ENCODE measurements at places on chromosomes 12 and 14.

DNA sequence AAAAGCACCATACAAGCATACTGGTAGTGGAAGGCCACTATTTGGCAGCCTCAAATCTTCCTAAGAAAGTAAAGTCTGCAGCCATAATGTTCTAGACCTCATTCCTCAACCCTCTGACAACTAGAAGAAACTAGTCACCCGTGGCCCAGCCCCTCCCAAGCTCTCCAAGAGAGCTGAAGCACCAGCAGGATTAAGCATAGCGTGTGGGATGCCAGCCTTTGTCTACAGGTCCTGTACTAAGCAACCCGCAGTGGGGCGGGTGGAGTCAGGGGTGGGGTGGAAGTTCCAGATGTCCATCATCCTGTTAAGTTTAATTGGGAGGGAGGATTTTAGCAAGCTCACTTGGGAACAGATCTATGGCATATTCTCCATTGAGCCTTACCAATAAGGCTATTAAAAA is 14.2 kb downstream of the SLC11A2 start:
- no peak for DNase-seq

DNA sequence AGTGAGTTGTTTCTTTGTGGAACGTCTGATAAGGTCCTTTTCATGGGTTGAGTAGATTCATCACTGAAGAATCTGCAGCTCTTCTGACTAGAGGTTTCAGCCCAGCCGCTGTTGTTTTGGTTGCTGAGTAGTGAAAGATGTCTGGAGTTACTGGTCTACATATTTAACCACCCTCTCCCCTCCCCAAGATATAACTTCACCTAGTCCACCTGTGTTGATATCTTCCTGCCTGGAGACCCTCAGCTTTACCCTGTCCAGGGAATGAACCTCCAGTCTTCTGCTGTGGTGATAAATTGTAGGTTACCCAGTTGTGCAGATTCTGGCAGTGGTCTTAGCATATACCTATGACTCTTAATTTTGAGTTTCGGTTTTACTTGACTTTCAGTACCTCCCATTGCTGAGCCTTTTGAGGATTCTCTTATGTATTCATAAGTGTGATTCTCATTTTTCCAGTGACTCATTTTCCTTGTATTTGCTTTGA is 62.9 kb downstream of the CCDC91 start:
- no peak for DNase-seq

DNA sequence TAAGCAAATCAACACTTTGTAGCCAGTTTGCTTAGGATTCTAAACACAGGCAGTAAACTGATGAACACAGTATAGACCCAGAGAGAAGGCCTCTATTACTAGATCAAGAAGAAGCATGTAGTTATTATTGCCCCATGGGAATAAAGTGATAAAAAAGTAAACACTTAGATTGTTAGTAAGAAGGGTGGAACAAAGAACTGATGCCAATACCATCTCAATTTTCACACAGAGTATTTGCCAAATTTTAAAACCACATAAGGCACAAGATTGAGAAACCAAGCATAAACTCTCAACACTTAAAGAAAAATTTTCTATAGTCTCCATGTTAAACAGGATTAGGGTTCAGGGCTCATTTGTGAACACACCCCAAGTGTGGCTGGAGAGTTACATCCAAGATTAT is 77.0 kb upstream of the SYT1 start:
- DNase-seq, result no peak

- no peak for DNase-seq
Observed at GRCh38 chr12:20376984-20377383, 8.6 kb downstream of the PDE3A start.

DNA sequence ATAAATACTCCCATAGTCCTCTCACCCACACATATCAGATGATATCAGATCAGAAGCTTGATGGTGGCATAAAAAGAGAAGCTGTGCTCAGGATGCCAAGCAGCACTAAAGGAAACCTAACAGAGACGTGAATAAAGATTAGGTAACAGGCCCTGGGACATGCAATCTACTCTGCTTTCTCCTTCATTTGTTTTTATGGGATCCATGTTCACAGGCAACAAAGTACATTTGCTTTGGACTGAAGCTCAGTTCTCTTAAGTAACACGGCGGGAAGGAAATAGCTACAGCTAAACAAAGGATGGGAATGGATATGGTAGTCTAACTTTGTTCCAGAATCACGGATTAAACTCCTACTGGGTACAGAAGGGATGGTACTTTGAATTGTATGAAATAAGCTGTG is 119.5 kb downstream of the TTC7B start:
- DNase-seq, result no peak

DNA sequence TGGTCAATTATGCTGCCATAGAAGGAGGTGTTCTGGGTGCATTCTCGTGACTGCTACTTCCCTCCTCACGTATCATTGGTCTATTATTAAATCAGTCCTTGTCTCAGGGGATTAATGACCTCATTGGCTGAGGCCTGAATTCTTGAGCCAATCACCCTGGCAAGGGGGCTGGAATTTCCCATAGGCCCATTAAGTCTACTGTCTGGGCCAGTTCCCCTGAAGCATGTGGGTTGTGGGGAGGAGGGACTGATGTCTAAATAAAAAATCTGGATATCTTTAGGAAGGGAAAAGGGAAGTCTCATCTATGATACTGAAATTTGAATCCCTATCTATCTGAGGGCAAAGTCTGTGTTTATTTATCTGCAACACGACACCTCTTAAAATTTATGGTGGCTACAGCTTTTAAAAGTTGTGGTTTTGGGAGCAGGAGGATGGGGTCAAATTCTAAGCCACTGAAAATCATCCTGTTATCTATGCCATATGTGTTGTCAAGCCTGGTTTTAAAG is 71.9 kb downstream of the DYRK2 start:
- no peak for DNase-seq

DNA sequence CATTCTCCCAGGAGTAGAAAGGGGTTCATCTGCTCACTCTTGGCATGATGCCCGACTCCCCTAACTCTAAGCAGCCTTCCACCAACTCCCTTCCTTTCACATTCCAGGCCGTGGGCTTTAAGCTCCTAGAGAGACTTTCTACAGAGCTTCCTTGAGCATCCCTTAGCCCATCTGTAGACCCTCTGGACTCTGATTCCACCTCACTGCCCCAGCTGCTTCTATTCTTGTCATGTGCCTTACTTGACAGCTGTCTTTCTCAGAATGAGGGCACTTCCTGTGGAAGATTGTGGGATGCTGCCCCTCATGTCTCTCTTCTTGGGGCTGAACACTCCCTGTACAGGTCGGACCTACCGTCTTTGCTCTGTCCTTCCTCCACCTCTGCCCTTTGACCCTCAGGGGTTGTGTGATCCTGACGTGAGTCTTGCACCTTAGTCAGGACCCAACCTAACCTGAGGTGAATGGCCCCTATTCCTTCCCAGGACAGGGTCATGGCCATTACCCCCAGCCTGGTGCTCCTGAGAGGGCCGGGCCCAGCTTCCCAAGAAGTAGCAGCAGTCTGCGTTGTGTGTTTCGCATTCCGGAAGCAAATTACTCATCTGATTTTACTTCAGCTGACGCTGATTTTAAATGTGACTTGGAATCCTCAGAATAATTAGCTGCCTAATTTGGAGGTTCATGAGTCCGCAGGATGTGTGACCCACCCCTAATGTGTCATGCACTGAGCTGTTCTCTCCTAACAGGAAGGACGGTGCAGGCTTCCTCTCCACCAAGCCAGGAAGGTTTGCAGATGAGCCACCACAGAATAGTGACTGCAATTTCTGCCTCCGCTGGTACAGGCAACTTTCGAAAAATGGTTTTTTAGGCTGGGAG is 2.7 kb upstream of the GALNT6 start:
- peak; percentile 48 for DNase-seq

DNA sequence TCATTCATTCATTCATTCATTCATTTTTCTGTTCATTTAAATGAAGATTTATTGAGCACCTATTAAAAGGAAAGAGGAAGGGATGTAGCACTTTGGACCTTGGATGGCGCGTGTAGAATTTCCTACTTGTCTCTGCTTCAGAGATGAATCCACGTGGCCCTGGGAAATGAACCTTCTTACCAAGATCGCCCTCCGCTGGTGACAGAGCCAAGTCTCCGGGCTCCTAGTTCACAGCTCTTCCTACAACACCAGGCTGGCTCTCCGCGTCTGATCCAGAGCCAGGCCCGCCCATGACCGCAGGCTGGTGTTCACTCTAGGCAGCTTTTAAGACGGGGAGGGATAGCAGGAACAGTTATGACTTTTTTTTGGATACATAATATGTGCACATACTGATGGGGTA is 70.9 kb upstream of the PIWIL1 start:
- no peak for DNase-seq

DNA sequence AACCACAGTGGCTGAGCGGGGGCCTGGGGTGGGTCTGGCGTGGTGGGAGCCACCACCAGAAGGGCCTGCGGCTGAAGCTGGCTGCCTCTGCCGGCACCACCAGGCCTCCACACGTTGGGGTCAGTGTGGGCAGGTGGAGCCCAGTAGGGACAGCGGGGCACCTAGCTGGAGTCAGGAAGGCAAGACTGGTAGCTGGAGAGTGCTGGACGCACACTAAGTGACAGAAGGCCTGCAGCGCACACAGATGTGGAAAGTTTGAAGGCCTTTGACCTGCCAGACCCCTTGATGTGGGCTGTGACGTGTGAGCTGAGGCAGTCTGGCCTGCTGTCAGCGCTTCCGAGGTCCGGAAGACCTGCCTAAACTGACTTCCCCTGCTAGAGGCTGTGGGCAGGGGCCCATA is 26.3 kb downstream of the RIN3 start:
- no peak for DNase-seq

DNA sequence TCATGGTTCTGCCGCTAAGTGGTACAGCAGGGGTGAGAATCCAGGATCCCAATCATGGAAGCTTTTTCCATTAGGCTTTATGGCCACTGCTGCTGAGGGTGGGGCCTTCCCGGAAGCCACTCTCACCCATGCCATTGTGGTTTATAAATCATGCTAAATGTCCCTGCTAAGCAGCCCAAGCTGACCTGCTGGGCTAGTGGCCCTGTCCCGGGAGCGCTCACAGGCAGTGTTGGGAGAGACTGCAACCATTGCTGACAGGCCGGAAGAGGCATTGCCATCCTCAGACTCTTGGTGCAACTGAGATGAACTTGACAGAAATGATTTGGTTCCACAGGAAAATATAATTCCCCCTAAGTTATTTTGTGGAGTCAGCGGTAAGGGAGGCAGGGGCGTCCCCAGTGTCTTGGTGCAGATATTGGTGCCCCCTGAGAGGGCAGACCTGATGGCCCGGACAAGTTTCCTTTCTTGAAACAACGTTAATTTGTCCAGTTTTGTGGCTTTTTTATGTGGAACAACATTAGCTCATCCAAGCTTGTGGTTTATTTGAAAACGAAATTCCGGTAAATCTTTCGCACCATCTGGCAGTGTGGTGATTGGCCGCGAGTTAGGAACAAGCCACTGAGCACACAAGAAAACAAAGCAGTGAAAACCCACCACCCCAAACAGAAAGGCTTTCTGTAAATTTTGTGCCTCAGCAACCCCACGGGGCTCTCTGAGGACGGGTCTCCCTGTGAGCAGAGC is 82.3 kb downstream of the SSPN start:
- no peak for DNase-seq

GRCh38 chr14:68518166-68518565 is 274.7 kb downstream of the ZFP36L1 start:
- DNase-seq, result no peak

DNA sequence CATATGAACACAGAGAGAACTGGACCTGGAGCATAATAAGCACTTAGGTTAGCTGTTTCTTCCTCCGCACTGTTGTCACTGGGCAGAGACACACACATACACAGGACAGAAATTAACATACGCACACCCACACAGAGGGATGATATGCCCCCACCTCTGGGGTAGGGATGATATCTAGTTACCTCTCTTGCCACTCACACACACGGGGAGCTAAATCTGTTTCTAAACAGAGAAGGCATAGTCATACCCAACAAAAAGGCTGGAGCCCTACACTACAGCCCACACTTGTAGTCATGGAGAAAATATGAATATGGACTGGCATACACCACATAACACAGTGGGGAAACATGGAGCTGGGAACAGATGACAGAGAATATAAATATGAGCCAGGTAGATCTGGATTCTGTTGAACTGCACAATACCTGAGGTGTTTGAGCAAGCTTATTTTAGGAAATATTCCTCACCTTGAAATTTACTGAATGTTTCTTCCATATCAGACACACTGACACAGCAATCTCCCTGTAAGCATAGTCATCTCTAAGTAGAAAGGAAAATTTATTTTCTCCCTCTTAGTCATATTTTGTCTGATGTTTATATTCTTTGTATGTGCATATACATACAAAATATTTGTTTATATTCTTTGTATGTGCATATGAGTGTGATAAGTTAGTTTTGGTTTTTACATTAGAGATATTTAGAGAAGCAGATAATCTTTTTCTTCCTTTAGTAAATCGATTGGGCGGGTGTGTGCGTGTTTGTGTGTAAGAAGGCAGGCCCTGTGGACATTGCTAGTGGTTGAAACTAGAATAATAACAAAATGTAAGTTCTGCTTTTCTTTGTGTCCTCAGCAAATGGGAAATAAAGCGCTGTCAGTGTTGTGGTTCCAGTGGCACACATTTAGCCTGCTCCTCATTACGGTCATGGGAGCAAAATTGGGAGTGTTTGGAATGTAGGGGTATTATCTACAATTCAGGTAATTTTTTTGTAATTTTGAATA is 20.9 kb upstream of the SCFD1 start:
- no peak for DNase-seq

DNA sequence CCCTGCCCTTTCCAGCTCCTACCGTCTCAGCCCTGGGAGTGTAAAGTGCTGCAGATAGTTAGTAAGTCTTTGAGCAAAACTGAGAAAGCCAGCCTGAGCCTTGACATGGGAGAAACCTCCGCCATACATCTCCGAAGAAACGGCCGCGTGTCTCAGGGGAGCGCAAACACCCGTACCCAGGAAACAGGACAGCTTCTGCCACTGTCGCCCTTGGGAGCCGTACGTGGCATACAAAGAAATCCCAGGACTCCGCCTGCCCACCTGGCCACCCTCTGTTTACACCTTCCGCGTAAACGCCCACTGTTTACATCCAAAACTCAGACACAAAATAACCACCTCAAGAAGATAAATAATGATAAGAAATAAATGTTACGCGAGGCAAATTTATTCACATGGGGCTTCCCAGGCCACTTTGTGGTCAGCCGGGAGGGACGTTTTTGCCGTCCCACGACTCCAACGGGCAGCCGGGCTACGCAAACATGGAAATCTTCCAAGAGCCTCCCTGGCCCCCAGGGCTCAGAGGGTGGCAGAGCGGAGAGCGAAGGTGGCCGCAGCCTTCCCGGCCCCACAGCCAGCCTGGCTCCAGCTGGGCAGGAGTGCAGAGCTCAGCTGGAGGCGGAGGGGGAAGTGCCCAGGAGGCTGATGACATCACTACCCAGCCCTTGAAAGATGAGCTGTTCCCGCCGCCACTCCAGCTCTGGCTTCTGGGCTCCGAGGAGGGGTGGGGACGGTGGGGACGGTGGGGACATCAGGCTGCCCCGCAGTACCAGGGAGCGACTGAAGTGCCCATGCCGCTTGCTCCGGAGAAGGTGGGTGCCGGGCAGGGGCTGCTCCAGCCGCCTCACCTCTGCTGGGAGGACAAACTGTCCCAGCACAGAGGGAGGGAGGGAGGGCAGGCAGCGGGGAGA is at the start of gene BDKRB2:
TSS of gene BDKRB2 (plus strand) at position 689 of the 908 bp plus-strand sequence. CDS start 32,269 bp downstream, outside the sequence.
- no peak for DNase-seq

Data from activated CD8-positive, alpha-beta memory T cell treated with anti-CD3 and anti-CD28 coated beads for 1 hour (primary cell).